ENCODE measurements at places on chromosomes 5 and 9.

GRCh38 chr9:127854184-127854806 lies at the start of gene ENG:
Gene ENG, minus strand, starts transcription at chr9:127854658. Its CDS starts 303 bp downstream, at chr9:127854355.
- peak; percentile 55 for DNase-seq

DNA sequence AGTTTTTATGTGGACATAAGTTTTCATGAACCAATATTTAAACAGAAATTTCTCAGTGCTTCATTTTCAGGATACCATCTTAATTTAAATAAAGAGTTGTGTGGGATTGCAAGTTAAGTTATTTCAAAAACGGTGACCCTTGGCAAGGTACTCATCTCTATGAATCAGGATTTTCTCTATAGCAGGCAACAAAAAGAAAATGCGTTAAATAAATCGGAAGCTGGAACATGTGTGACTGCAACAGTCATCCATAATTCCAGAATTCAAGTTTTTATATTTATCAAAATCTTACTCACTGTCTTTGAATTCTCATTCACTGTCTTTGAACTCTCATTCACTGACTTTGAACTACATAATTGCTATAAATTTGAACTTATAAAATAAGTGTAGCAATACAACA lies 5.8 kb upstream of the RECK start:
- DNase-seq, result no peak

DNA sequence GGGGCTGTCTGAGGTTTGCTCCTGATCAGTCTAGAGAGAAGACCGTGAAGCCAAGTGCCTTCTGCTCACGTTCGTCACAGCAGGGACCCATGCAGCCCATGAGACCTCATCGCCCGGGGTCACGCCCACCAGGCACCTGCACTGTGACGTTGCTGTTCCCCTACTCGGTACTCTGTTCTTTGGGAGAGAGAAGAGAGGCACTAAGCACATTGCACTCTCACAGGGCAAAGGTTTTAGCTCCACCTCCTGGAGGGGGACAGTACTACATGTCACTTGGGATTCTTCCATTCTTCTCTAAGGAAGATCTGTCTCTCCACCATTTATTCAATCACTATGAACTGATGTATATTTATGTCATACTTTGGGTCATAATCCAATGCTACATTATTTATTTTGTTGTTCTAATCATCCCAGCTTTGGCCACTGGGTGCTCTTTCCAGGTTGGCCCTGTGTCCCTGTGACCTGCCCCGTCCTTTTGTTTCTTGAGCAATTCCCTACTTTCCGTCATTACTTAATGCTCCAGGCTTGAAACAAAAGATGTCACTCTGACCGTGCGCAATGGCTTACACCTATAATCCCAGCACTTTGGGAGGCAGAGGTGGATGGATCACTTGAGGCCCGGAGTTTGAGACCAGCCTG lies 31.4 kb upstream of the BRD3 start:
- peak; percentile 89 for DNase-seq

DNA sequence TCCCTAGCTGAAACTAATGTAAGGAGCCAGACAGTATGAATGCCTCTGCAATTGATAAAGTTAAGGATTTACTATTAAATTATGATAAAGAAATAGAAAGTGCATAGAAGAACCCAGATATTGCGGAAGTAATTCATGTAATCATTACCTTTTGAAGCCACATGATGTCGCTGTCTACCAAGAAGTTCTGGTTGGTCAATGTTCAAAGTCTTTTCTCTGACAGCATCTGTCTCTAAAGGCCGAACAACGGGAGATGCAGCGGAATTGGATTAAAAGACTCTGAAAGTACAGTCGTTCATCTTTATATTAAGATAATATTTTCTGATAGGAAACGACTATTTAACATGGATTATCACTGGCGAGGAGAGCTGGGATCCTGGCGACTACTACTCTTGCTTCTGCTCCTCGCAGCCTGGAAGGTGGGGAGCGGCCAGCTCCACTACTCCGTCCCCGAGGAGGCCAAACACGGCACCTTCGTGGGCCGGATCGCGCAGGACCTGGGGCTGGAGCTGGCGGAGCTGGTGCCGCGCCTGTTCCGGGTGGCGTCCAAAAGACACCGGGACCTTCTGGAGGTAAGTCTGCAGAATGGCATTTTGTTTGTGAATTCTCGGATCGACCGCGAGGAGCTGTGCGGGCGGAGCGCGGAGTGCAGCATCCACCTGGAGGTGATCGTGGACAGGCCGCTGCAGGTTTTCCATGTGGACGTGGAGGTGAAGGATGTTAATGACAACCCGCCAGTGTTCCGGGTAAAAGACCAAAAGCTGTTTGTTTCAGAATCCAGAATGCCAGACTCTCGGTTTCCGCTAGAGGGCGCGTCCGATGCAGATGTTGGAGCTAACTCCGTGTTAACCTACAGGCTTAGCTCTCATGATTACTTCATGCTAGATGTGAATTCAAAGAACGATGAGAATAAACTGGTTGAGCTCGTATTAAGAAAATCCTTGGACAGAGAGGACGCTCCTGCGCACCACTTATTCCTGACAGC lies at the start of gene PCDHA8:
PCDHA8 (plus strand) TSS at position 210 of the 985 bp plus-strand sequence; CDS start at position 345, 135 bp downstream.
- peak; percentile 25 for DNase-seq

DNA sequence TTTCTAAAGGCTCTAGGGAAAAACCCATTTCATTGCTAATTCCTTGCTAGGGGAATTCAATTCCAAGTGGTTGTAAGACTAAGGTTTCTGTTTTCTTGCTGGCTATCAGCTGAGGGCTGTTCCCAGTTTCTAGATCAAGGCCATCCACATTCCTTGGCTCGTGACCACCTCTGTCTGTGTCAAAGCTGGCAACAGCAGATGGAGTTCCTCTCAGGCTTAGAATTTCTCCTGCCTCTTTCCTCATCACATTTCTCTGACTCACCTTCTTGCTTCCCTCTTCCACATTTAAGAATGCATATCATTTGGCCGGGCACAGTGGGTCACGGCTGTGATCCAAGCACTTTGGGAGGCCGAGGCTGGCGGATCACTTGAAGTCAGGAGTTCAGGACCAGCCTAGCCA lies 19.0 kb downstream of the DAB2IP start:
- DNase-seq, result no peak

- no peak for DNase-seq
Measured at GRCh38 chr5:156680831-156681230, 169.3 kb upstream of the PPP1R2B start.

- DNase-seq, result no peak
Measured at GRCh38 chr5:63794296-63794695, 167.9 kb downstream of the HTR1A start.
